Kidney tubule cell (primary cell): ENCODE measurements at places on chromosomes 3 and 15.
A peak's percentile ranks its signal among the peaks of the same experiment; 100 is the strongest.

DNA sequence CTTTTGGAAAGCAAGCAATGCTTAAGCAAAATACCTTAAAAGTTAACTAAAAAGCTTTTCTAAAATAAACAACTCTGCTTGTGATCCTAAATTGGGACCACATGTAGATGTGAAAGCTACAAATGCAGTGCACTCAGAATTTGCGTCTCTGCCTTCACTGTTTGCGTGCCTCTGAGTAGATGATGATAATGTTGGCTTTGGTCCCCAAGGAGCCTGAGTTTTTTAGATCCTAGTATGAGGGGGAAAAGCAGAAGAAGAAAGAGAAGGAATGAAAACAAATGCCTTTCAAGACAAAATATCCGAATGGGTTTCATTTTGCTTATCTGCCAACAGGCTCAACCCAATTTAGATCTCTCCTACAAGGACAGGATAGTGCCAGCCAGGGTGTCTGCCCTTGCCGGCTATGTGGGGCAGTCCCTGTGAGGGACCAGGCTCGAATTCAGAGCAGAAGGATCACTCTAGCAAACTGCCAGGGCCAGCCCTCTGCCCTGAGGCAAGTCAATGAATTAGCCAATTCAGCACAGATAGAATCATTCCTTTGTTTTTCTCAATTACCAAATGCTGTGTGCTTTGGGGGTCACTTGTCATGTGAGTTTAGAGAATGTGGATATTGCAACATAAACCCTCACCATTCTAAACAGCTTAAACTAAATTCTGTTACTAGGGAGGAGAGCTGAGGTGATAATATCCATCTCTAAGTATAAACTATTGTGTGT lies 28.5 kb downstream of the SCG5 start:
- DNase-seq: no peak

DNA sequence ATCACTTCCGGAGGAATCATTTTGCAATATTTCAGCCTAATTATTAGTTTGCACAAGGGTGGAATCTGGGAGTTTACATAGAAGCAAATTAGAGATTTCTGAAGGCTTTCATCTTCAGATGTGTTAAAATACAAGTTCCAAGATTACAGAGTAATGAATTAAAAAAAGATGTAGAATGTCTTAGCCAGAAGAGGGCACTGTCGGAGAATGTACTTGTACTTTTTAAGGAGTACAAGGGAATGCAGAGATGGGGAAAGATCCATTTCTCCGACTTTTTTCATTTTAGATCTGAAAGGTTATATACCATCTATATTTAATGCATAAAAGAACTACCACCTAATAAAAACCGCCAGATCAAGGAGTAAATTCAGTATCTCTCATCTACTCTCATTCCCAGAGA lies 43.1 kb upstream of the WDR5B start:
- DNase-seq: peak; percentile 43

GRCh38 chr3:176584413-176585176 lies 612.7 kb downstream of the TBL1XR1 start:
- no peak for DNase-seq

DNA sequence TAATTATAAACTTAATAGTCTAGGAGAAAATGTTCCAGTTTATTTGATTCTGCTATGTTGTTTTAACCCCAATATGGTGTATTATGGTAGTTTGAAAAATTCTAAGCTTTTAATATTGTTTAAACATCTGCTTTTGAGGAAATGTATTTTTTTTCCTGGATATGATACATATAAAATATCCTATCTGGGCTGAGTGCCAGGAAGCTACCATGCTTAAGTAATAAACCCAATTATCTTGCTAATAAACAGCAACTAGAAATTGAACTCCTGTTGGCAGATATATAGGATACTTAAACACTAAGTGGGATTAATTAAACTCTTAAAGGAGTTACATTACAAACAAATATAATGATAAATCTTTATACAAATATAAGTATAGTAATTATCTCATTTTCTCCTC lies 293.7 kb upstream of the GRM7 start:
- no peak for DNase-seq

GRCh38 chr3:56976651-56977560 lies 83.6 kb upstream of the SPATA12 start:
- no peak for DNase-seq

- no peak for DNase-seq
These were observed 2.0 kb downstream of the GPR87 start for GRCh38 chr3:151314593-151314992.

GRCh38 chr15:68791431-68792283 lies 29.0 kb downstream of the ANP32A start:
- DNase-seq: no peak

GRCh38 chr15:67190326-67190725 lies 64.1 kb downstream of the AAGAB start:
- DNase-seq: no peak

- no peak for DNase-seq
These were observed 849 bp downstream of the TRAK1 start for GRCh38 chr3:42092006-42092405.
